ENCODE measurements at places on chromosomes 5 and 9.

GRCh38 chr9:6197330-6197729, 18.3 kb upstream of the IL33 start:
- DNase-seq, result no peak

GRCh38 chr9:4769321-4770080, 23.2 kb upstream of the RCL1 start:
- DNase-seq, result no peak

- no peak for DNase-seq
Measured at GRCh38 chr9:87337335-87338087, 160.2 kb upstream of the DAPK1 start.

DNA sequence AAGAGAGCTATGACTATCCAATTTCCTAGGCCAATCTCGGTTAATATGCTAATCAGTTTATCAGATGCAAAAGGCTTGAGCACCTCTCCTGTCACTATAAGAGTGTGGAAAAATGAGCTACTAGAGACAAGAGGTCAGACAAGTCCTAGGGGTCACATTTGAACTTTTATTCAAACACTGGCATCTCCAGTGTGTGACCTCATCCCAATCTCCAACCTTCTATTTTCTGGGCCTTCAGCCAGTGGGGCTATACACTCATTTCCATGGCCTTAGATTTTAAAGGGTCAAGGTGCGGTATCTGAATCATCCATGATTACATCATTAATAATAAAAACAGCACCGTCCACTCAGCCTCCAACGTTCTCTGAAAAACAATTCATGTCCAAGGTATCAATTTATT, 139.6 kb upstream of the LRRTM2 start:
- peak; percentile 51 for DNase-seq

GRCh38 chr5:179732918-179733771, 523 bp downstream of the MAML1 start:
- no peak for DNase-seq

DNA sequence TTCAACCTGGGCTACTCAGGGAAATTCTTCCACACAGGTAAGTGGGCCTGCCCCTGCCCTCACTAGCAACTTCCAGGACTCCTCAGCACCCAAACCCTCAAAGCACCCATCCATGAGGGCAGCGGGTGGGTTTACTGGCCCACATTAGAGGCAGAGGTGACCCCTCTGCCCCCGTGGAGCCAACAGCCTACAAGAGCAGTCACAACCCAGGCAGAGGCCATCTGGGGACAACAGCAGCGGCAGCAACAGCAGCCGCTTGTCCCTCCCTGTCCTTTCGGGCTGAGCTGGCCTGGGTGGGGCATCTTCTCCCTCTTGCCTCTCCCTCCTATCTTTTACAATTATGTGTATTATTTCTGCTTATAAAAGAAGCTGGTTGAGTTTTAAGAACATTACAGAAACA, 25.1 kb downstream of the NDST1 start:
- no peak for DNase-seq

DNA sequence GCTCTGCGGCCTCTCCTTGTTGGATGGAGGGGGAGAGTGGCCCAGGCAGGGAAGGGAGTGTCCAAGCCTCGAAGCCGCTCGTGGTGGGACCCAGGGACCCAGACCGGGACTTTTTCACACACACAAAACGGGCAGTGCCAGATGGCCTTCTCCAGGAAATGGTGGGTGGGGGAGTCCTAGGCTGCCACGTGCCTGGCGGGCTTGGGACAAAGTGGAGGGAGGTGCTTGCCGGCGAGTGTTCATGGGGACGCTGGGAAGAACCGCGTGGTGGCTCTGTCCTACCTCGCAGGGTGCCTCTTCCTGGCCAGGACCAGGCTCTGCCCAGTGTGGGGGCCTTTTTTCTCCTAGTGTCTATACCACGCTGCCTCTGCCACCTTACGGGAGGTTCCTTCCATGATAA, 155.0 kb upstream of the COL5A1 start:
- no peak for DNase-seq

DNA sequence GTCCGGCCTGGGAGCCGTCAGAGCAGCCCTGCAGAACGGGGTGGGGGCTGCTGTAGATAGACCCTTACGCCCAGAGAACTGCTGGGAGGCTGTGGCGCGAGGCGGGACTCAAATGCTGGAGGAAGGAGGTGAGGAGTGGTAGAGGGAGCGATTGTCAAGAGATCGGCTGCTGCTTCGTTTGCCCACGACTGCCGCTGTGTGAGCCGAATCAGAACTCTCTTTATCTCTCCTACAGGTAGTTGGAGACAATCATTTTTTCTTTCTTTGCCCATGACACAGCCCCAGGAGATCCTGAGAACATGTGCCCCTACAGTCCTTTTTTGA, 456 bp downstream of the ZNF79 start:
- DNase-seq, result no peak

GRCh38 chr5:134124289-134125038, 10.0 kb downstream of the TCF7 start:
- DNase-seq, result no peak

DNA sequence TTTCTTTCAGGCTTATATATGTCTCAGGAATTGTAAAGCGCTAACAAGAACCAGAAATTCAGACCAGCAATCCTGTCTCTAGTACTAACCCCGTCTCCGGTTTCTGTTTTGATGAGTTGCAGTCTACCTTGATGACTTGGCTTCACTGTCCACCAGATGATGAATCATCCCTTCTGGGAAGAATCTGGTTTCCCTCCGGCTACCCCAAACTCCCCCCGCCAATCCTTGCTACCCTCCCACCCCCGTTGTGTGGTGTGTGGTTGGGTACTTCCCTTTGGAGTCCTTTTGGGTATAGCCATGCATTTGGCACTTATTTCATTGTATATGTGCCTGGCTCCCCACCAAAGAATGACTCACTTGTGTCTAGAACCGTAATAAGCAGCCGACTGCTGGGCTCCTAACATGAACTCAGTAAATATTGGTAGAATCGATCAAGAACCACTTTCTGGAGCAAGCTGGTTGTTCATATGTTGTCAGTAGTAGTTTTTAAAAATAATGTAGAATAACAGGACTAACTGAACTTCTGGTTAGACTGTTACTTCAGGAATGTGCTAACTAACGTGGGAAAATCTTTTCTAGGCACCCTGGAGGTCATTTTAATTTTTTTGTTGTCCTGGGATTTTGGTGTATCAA, 8.3 kb upstream of the TGFBI start:
- DNase-seq, result peak; percentile 96

DNA sequence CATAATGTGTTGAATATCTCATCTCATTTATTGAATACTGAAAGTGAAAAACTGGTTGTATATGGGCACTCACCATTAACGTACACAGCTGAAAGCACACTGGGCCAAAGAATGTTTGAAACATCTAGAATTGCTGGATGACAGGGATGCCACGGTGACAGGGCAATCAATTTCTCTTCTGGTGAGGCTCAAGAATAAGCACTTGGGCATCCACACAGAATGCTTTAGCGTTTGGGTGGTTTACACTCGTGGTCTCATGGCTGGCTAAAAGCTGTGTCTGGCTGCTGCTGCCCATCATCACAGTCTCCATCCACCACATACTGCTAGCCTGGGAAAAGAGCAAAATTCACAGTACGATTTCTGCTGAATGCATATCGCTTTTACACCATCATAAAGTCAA, 30.7 kb upstream of the IL31RA start:
- DNase-seq, result no peak

GRCh38 chr9:3847377-3847776, 321.6 kb upstream of the RFX3 start:
- DNase-seq, result no peak

GRCh38 chr5:101942321-101942882, 353.7 kb downstream of the SLCO4C1 start:
- DNase-seq, result no peak

DNA sequence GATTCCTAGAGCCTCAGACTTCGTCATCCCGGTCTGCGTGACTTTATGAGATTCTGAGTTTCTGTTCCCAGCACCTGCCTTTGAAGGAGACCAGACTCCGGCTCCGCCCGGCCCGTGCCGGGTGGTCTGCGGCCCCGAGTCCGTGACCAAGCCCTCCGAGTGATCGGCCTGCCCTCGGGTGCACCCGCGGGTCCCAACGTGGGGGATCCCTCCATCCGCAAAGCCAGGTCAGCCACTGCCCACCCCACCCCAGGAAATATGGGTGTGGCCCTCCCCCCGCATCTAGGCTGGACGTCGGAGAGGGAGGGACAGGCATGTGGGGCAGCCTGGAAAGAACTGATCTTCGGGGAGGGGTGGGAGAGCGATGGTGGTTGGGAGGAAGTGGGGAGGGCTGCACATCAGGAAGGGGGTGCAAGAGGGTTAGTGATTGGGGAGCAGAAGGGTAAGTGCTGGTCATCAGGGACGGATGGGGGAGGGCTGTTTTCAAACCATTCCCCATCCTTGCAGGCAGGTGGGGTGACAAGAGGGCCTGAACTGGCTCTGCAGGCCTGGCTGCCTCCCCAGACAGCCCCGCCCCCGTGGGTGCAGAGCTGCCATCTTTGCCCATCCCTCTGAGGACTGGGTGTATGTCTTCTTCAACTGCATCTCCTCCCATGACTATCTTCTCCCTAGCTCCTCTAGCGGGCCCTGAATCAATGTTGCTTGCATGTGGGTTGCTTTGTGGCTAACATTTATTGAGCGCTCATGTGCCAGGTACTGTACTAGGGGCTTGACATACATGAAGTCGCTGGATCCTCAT, 747 bp downstream of the LRSAM1 start:
- DNase-seq, result no peak

DNA sequence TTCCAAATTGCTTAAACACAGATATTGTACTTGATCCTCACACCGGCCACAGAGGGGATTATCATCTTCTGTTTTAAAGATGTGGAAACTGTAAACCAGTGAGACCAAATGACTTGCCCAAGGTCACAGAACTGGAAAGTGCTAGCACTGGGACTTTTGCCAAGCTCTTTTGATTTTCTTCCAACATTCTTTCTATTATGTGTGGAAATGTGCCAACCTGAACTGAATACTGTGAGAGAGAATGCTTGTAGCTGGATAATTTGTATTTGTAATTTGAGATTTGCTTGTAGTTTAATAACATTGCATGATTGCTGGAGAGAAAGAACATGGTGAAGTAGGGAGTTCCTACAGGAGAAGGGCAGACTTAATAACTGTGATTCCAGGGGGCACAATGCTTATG, 977.9 kb upstream of the NUDT12 start:
- DNase-seq, result peak; percentile 20

DNA sequence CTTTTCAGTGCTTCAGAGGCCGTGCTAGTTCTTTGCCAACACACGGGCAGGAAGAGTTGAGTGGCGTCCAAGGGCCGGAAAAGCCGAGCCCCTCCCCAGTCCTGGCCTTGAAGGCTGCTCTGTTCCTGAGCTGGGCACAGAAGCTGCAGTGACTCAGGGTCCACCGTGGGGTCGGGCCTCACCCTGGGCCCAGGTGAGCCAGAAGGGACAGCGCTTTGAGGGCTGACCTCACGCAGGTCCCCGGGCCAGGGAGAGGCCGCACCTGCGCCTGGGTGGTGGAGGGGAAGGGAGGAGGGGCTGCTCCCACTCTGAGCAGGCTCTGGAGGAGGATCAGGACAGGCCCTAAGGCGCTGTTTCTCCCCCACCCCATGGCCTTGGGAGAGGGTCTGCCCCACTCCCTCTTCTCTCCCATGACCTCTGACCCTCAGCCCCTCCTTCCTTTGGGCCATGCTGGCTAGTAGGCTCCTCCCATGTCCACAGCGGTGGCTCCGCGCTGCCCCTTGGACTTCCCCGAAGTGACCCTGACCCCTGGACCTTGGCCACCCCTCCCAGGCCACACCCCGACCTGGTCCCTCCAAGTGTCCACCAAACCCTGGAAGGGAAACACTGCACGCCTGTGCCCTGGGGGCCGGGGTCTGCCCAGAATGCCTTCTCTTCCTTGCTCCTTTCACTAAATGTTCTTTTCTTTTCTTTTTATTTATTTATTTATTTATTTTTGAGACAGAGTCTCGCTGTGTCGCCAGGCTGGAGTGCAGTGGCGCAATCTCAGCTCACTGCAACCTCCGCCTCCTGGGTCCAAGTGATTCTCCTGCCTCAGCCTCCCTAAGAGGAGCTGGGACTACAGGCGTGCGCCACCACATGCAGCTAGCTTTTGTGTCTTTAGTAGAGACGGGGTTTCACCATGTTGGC, 19.7 kb upstream of the SLC6A19 start:
- DNase-seq, result no peak

- DNase-seq, result peak; percentile 57
Measured at GRCh38 chr9:136991993-136992818, at the start of gene PAXX. Gene PAXX, plus strand, starts transcription at chr9:136992422. Its CDS starts 22 bp downstream, at chr9:136992444.

- no peak for DNase-seq
Measured at GRCh38 chr5:175837171-175837699, 34.1 kb upstream of the CPLX2 start.

DNA sequence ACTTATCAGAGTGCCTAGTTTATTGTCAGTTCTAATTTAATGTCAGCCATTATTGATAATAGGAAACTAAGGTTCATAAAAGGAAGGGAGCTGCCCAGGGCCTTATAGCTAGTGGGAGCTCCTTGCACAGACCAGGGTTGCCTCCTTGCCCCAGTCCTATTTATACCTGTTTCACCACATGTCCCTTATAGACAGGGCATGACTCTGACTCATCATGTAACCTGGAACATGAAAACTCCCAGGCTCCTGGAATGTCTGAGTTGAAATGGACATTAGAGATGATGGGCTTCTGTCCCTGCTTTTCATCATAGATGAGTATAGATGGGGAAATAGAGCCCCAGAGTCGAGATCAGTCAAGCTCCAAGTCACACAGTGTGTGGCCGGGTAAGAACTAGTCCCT, 21.1 kb downstream of the FAT2 start:
- DNase-seq, result no peak

DNA sequence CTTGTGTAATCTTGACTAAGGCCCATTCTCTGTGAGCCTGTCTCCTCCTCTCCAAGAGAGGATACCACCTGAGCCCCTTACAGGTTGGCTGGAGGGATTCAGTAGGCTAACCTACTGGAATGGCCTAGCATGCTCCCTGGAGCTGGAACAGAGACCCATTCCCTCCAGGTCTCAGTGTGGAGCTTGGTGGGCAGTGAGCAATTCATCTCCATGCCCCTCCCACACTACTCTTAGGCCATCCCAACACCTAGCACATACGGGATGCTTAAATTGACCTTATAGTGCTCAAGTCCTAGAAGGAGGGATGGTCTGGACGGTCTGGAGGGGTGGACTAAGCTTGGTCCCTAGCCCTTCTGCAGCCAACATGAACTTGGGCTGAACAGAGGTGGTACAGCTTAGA, 75.6 kb downstream of the CRB2 start:
- DNase-seq, result no peak

DNA sequence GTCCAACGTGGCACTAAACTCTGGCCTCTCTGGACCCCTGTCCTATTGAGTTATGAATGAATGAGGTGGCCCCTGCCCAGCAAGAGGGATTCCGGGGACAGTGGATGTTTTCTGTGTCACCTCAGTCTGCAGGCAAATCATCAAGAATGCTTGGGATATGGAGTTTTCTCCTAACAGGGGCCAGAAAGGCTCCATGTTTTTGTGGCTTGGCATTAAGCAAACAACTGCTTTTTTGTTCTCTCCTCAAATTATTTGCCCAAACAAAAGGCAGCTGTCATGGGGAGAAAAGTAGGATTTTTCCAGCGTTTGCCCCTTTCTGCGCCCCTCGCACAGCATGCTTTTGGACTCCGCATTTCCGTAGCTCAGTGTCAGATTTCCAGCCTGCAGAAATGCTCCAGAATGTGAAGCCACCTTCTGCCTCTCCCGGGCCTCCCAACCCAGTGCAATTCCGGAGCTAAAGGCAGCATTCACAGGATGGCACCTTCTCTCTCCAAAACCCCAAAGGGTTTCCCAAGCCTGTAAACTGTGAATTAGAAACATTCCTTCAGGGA, 553.3 kb downstream of the CCDC171 start:
- no peak for DNase-seq

Data from AG04450 (cell line).